GM04504 (cell line): ENCODE measurements at places on chromosomes 3 and 15.

GRCh38 chr3:169931747-169932520, 20.6 kb downstream of the SAMD7 start:
- DNase-seq = no peak

DNA sequence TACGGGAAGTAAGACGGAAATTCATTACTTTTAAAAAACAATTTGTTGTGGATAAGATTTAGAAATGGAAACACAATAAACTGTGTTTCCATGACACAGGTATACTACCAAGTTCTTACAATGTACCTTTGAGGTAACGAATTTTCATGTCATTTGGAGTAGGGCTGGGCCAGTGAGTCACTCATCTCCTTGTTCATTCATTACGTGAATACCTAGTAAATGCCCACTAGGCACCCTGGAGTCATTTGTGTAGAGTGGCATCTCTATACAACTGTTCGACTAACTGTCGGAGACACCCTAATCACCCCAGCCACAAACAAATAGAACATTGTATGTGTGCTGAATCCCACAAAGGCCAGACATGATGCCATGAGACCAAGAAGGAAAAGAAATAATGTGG, 94.8 kb downstream of the IGF1R start:
- DNase-seq = no peak

- DNase-seq = no peak
Measured at GRCh38 chr15:32107477-32108080, 77.3 kb downstream of the CHRNA7 start.

GRCh38 chr3:25783661-25784512, 644 bp upstream of the NGLY1 start:
- DNase-seq = no peak

DNA sequence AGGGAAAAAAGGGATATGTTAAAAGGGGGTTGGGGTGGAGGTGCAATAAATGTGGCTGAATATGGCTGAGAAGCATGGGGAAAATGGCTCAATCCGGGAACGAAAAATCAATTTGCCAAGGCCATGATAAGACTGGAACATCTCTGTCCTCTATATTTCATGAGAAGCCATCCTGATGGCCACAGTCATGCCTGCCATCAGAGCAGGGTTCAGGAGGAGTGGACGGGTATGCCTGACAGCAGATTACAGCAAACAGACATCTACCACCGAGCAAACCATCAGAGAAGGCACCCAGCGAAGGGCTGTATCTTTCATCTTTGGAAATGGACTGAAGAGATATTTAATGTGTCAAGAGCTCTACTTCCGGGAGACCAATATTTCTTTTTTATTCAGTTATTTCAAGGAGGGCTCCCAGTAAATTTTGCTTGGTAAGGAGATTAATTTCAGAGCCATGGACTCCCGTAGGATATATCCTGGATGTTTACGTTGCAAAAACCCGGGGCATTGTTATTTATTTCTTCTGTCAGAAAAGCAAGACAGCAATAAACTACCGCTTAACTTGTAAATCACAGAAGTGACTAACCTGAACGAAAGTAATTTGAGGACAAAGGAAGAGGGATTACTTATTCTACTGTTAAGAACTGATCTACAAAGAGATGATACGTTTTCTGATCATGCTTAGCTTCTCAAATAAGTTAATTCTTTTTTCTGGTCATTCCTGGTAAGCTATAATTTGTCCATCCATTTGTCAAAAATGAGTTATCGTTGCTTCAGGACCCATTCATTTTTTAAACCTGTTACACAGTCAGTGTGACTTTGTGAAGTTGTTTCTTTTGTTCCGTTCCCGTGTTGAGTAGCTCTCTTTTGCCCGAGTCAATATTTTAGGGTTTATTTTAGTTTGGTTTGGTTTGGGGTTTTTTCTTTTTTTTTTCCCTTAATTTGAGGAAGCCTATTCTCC, 80.6 kb upstream of the CHD2 start:
- DNase-seq = no peak

- DNase-seq = no peak
Measured at GRCh38 chr3:55891106-55891505, 404.0 kb upstream of the WNT5A start.

DNA sequence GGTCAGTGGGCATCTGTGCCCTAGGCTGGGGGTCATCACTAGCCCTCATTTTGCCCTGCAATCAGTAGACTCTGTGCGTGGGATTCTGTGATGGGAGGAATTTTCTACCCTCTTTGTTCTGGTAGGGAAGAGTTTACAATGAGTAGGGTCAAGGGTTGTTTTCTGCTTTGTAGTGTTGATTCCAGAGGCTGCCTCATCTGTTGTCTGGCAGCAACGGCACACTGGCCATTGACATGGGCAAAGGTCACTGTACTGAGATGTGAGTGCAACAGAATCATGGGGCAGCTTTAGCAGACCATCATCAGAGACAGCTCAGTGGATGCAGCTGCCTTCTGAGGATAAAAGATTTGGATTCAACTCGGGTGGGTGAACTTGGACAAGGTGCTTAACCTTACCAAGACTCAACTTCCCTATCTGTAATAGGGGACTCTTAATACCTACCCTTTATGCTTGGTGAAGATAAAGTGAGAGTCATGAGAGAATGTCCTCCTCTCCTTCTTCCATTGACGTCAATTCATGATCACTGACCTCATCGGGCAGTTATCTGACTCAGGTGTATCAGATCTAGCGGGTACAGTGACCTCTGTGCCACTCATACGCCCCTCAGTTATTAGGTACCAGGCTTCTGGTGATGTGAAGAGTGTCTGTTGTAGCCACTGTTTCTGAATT, 127.5 kb downstream of the RPLP1 start:
- no peak for DNase-seq

DNA sequence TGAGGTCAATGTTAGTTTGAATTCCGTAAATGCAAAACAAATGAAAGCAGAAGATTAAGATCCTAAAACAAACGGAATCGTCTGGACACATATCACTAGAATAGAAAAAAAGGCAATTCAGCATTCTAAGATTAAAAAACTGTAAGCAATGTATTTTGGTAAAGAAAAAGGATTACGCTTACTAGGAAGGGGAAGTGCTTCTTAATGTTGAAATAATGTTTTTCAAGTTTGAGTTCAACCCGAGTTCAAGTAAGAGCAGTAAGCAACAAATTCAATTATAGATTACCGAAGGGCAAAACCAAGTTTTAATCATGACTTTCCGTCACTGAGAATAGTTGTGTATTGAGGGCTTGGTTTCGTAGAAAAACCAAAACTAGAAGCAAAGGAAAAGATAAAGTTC, 637 bp downstream of the CIP2A start:
- no peak for DNase-seq

GRCh38 chr3:194139814-194140391, 4.0 kb downstream of the HES1 start:
- no peak for DNase-seq

- no peak for DNase-seq
Measured at GRCh38 chr15:28783873-28784272, 64.6 kb downstream of the GOLGA6L7 start.

DNA sequence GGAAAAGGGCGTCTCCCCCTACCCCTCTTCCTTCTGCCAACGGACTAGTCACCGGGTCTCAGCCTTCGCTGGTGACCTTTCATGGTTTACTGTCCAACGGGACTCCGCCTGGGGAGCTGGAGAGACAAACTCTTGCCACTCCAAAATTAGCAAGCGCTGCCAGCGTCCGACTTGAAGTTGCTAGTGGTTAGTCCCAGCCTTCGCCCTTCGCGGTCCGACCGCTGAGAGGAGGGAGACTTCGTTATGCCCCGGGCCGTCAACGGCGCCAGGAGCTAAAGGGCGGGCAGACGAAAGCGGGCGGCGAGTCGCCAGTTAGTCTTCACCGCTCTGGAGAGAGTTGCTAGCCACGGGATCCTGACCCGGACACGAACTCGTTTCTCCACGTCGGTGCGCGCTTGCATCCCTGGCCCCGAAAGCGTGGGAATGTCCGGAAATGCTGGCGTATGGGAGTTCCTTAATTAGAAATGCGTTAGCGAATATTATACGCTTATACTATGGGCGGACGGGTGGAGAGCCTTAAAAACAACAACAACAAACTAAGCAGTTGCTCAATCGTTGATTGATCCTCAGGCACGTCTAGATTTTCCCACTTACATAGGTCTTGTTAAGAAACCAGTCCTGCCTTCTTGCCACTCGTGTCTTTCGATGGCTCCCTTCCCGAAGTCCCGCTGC, 716 bp downstream of the SMC4 start:
- no peak for DNase-seq

GRCh38 chr3:136604961-136605360, 147.2 kb downstream of the STAG1 start:
- DNase-seq = no peak

DNA sequence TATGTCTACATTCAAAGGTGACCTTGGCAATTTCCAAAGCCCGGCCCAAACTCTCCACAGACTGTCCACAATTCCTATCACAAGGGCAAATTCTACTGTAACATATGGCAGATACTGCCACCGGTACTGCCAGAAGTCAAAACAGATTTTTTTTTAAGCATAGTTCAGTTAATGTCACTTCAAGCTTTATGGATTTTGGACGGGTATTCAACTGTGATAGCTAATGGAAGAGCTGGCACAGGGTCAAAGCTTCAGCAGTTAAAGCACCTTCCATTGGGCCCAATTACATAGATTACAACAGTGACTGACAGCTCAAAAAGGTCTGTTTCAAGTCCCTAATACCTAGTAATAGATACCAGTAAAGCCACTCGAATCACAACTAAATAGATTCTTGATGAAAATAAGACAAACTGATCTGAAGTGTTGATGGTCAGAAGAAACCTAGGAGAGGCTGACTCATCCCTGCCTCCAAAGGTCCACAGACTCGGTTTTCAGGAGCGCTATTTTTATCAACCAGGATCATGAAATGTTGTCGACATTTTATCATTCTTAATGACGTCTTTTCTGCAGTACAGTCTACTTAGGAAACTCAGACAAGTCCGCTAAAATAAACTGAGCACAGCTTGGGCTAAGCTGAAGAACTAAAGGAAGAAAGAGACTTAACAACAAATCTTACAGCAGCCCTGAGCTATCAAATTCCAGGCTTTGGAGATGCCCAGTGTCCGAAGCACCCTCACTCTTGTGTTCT, 38.7 kb downstream of the ANXA2 start:
- DNase-seq = no peak

GRCh38 chr3:128041344-128041743, 10.9 kb upstream of the SEC61A1 start:
- no peak for DNase-seq

DNA sequence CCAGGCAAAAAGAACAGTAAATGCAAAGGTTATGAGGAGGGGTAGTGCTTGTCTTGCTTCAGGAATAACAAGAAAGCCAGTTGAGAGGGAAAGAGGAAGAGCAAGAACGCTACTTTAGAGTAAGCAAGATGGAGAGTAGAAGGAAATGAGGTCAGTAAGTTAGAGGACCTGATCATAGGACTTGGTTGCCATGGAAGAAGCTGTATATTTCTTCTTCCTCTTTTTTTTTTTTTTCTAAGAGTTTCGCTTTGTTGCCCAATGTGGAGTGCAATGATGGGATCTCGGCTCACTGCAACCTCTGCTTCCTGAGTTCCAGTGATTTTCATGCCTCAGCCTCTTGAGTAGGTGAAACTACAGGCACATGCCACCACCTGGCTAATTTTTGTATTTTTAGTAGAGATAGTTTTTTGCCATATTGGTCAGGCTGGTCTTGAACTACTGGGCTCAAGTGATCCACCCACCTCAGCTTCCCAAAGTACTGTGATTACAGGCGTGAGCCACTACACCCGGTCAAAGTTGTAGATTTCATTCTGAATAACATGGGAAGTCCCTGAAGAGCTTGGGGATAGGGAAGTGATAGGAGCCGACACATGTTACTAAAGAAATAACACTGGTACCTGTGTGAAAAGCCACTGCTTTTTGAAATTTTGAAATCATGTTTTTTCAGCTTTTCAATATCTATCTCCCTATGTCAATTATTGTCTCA, 527.9 kb upstream of the NAALADL2 start:
- no peak for DNase-seq

DNA sequence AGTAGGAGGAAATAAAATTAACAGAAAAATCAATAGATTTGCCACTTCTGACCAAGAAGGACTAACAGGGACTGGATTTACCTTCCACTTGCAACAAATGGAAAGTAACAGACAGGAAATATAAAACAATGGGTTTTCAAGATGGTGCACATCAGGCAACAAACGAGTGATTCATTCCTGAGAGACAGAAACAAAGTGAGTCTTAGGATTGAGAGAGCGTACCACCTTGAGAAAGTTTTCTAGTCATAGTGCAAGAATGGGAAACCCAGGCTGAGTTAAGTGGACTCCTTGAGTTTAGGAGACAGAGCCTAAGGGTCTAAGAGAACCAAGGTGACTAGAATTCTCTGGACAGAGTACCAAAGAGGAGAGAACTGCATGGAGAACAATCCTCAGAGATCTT, 101.7 kb downstream of the PPP2R3A start:
- no peak for DNase-seq

DNA sequence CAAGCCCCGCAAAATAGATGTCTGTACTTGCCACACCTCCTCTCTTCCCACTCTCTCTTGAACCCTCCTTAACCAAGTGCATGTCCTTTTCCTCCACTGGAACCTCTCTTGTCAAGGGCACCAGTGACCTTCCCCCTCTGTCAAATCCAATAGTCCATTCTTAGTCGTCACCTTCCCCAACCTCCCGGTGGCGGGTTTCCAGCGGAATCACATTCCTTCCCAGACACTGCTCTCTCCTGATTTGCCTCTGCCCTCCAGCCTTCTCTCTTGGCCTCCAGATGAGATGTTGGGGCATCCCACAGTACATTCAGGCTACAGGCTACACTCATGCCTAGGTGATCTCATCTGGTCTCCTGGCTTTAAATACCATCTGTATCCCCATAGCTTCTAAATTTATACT, 31.1 kb downstream of the SCN5A start:
- DNase-seq = no peak

DNA sequence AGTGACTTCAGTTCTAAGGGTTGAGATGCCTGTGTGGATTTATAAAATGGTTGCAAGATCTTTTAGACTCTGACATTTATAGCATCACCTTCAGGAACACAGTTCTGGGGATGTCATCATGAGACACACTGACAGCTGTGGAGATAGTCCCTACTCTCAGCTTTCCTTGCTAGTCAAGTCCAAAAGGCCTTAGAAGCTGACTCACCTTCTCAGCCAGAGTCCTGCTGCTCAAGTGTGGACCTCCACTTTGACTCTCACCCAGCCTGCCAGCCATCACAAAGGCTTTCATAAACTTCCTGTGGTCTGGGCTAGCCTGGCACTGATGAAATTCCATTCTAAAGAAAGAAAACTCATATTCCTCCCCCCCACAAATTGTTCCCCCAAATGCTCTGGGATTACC, 44.8 kb downstream of the TMEM39A start:
- DNase-seq = peak; percentile 4

DNA sequence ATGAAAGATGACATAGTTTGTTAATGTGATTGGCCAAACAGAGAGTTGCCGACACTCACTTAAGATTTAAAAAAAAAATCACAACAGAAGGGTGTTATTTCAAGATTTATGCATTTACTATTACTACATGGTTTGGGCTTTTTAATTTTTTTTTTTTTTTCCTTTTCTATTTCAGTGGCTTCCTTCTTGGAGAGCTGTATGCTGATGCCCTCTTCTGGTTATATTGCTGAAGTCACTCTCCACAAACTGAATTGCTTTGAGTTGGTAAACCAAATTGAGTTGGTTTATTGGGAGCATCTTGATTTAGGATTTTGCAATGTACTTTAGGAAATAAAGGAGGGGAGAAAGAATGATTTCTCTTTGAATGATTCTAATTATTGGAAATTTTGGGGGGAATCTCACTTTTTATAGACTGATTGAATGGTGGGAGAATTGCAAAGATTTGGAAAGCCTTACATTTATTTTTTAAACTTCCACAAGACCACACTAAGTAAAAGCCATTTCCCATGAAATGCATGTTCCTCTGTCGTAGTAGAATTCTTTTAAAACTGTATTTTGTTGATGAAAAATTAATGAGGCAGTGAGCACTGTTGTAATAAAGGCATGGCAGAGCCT, 186.6 kb upstream of the FEZF2 start:
- DNase-seq = no peak
